ENCODE measurements at places on chromosomes 3 and 15.

- no peak for DNase-seq
These were observed 7.4 kb upstream of the BHLHE40 start for GRCh38 chr3:4971838-4972237.

- DNase-seq, result no peak
These were observed 476.8 kb downstream of the C3orf38 start for GRCh38 chr3:88626456-88627120.

DNA sequence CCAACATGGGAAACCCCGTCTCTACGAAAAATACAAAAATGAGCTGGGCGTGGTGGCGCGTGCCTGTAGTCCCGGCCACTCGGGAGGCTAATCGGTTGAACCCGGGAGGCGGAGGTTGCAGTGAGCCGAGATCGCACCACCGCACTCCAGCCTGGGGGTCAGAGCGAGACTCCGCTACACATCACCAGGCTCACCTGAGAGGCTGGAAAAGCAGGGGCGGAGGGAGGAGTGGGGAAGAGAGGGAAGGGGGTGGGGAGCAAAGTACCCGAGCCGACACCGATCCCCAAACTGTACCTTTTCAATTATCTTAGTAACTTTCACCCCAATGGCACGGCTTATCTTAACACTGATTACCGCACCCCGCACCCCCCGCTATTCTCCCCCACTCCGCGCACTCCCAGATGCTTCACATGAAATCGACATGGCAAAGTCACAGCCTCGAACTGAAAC lies 46.4 kb upstream of the SYNM start:
- no peak for DNase-seq

- no peak for DNase-seq
These were observed 264.0 kb upstream of the IL12A start for GRCh38 chr3:159724627-159725026.

GRCh38 chr3:138901567-138901966 lies 45.4 kb downstream of the FOXL2 start:
- DNase-seq, result no peak

GRCh38 chr3:125151442-125151817 lies 61.1 kb downstream of the SLC12A8 start:
- DNase-seq, result no peak

GRCh38 chr3:64167351-64167750 lies 57.9 kb downstream of the PRICKLE2 start:
- no peak for DNase-seq

- no peak for DNase-seq
These were observed 514 bp upstream of the FAM174B start for GRCh38 chr15:92656089-92656488.

- DNase-seq, result no peak
These were observed 50.6 kb downstream of the KBTBD8 start for GRCh38 chr3:67048715-67049074.

DNA sequence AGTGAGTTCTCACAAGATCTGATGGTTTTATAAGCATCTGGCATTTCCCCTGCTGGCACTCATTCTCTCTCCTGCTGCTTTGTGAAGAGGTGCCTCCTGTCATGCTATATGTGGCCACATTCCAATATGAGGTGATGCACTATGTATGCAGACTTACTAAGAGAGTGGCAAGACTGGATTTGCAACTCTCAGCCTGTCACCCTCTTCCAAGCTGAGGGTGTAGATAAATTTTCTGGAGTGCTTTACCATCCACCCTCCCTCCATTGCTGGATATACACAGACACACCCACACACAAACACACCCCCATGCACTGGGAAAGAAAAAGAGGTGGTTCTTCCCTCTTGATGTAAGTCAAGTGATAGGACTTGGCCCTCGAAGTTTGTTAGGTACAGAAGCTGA lies 30.2 kb upstream of the CHMP2B start:
- no peak for DNase-seq

GRCh38 chr3:185825639-185826481 lies 1.0 kb upstream of the IGF2BP2 start:
- no peak for DNase-seq

DNA sequence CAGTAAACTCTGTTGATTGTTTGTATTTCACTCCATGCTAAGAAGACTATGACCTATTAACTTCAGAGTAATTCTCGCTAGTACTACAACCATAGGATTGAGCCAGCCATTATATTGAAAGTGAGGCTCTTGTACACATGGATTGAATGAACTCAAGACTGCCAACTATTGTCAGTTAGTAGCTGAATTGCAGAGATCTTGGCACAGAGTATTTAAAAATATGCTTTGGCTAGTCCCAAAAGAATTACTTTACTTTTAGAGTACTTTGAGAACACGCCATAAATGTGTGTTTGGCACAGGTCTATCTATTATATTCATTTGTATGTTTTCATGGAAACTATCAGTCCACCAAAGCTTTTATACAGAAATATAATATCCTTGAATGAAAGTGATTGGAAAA lies 226.7 kb upstream of the DCBLD2 start:
- DNase-seq, result no peak

- DNase-seq, result no peak
These were observed 16.1 kb upstream of the CACNA1D start for GRCh38 chr3:53478166-53478830.

GRCh38 chr15:61835496-61836106 lies 224.6 kb downstream of the VPS13C start:
- DNase-seq, result no peak

GRCh38 chr3:37494216-37494615 lies 319.8 kb upstream of the LRRFIP2 start:
- no peak for DNase-seq

- DNase-seq, result no peak
These were observed 79.6 kb downstream of the NFKBIZ start for GRCh38 chr3:101928890-101929289.

- no peak for DNase-seq
These were observed 24.7 kb downstream of the MYO5A start for GRCh38 chr15:52503788-52504496.

- DNase-seq, result no peak
These were observed 5.6 kb upstream of the NUP210 start for GRCh38 chr3:13425689-13426088.

- no peak for DNase-seq
These were observed 7.0 kb upstream of the OXTR start for GRCh38 chr3:8776406-8776805.

DNA sequence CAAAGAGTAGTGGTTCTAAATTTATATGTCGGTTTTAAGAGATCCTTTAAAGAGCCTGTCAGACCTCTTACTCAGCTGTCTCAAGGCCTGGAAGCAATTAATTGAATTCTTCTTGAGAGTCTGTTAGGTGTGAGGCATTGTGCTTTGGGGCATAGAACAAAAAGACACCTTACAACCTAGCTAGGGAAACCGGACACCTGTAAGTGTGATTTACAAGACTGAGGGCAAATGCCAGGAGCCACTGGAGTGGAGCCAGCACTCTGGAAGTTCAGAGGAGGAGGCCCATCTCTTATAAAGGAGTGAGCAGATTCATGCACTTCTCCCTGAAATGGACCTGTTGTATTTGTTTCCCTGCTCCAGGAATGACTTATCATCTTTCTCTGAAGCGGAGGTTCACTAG lies 97.7 kb upstream of the NUDT16 start:
- no peak for DNase-seq

GRCh38 chr3:14582045-14582410 lies 41.9 kb upstream of the GRIP2 start:
- no peak for DNase-seq

GRCh38 chr3:196150481-196150880 lies 60.7 kb downstream of the ZDHHC19 start:
- DNase-seq, result no peak

GRCh38 chr3:127790882-127791183 lies 31.5 kb downstream of the MGLL start:
- no peak for DNase-seq

GRCh38 chr3:179304605-179305004 lies 18.2 kb upstream of the ZNF639 start:
- no peak for DNase-seq

DNA sequence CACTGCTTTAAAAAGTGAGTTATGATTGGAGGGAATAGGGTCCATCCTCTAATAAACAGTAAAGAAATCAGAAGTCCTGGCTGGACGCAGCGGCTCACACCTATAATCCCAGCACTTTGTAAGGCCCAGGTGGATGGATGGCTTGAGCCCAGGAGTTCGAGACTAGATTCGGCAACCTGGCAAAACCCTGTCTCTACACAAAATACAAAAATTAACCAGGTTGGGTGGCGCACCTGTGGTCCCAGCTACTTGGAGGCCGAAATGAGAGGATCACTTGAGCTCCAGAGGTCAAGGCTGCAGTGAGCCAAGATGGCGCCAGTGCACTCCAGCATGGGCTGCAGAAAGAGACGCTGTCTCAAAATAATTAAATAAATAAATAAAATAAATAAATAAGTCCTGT lies 171.2 kb downstream of the POTEB3 start:
- no peak for DNase-seq

- no peak for DNase-seq
These were observed 18.6 kb upstream of the CNTN3 start for GRCh38 chr3:74633021-74633420.

DNA sequence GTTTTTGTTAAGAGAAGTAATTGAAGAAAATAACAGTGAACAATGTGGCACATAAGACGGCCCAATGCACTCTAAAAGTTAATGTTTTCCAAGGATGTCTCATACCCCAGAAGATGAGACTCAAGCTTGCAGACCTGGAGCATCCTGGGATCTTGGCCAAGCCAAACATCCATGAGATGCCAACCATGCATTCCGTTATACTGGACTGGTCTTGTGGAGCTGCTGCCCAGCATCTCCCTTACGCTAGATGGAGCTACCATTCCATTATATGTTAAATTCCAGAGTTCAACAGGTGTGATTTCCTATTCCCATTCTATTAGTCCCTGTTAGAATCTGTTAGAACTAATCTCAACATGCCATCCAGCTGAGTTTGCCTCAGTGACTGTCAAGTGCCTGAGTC lies 181.8 kb downstream of the PDCD6IP start:
- DNase-seq, result no peak

GRCh38 chr15:75229191-75230015 lies 27.7 kb downstream of the C15orf39 start:
- DNase-seq, result no peak

GRCh38 chr3:16801223-16801622 lies 83.5 kb upstream of the PLCL2 start:
- DNase-seq, result no peak

- no peak for DNase-seq
These were observed 17.3 kb upstream of the AEN start for GRCh38 chr15:88603885-88604284.

DNA sequence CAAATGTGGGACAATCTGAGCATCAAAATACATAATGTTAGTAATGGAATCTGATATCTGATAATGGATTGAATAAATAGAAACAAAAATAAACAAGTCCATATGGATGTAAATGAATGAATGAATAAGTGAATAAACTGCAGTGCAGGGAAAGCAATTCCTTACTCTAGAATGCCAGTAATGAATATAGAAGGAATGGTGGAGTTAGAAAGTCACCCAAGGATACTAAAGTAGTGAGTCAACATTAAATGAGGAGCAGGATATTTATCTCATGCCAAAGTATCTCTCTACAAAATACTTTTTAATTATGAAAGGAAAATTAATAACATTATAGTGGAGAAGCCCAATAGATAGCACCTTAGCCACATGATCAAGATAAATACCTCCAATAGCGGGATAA lies 300.3 kb downstream of the FEZF2 start:
- DNase-seq, result no peak

- DNase-seq, result no peak
These were observed 6.0 kb downstream of the FAM43A start for GRCh38 chr3:194691481-194692283.

DNA sequence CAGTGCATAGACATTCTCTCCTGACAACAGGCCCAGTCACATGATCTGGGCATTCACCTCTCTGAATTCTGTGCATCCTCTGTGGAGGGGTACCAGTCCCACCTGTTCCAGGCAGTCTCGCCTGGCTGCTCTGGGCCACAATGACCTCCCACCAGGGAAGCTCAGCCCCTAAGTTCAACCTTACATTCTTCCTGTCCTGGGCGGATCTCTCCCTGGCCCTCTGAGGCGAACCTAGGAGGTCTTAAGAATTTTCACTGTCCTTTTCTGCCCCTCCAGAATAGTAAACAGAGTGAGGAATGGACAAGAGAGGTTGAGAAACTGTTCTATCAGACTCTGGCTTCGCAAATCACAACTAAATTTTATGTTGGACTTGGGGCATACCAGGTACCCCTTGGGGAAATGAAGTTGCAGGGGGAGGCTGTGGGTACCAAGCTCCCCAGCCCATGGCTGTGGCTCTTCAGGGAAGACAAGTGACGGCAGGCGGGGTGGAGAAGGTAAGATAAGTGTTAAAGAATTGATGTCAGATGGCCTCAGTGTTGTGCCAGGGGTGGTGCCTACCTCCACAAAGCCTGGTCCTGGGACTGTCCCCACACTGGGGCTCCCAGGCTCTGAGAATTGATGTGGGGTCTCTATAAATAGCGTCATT lies 5.3 kb downstream of the SCN5A start:
- DNase-seq, result no peak

- DNase-seq, result no peak
These were observed 12.1 kb upstream of the UBE2E1 start for GRCh38 chr3:23793528-23794134.

DNA sequence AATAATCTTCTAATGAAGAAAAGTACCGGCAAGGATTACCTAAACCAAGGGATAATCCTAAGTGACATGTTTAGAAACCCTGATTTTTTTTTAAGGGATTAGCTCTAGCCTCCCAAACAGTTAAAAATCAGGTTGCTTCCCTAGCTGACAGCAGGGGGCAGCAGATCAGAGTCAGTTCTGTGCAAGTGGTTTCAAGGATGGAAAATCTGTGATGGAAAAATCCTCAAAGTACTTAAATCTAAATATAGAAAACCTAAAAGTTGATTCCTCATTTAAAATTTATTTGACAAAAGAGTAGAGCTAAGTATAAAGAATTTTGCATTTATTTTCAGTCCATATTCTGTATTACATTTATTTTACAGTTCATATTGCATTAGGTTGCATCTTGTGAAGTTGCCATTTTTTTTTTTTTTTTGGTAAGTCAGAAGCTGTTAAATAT lies 107.6 kb downstream of the PEX5L start:
- no peak for DNase-seq

GRCh38 chr3:37853691-37854413 lies 7.8 kb upstream of the CTDSPL start:
- DNase-seq, result no peak

DNA sequence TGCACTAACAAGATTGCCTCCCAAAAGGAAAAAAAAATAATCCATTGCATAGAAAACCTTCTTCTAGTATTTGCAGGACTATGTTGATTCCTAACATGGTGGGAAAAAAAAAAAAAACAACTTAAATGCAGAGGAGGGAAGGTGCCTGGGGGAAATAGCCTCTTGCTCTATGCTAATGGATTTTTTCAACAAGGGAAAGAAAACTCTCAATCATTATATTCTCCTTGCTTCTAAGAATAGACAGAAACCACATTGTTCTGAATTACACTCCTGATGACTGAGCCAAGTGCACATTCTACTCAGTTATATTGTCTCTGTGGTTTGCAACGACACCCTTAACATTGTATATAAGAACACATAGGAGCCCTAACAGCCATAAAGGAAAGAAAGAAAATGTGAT lies 760.2 kb downstream of the NAALADL2 start:
- DNase-seq, result no peak

GRCh38 chr15:44414001-44414400 lies 13.4 kb upstream of the CTDSPL2 start:
- DNase-seq, result no peak

GRCh38 chr15:42612367-42612912 lies 37.0 kb downstream of the STARD9 start:
- DNase-seq, result no peak

- no peak for DNase-seq
These were observed 230.8 kb downstream of the FEZF2 start for GRCh38 chr3:62142331-62143085.

Data from activated gamma-delta T cell (primary cell).